ENCODE measurements at places on chromosomes 13 and 19.

DNA sequence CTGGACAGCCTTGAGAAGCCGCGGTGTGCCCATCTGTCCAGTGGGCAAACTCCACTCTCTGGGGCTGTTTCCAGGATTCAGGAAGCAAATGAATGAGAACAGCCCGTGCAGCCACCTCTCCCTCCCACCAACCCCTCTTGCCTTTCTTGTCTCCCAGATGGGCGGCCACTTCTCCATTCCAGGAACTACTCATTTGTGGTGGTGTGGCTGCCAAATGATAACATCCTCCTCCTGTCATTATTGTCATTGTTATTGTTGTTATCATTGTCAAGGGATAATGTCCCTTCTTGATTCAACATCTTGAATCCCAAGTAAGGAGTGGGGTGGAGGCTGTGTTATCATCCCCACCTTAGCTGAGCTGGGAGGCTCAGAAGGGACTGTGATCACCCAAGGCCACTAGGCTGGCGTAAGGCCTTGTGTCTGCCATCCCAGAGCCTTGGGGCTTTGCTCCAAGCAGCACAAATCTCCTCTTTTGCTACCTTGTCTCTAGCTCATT, 1.6 kb downstream of the DNM2 start:
- DNase-seq, result no peak

- no peak for DNase-seq
Measured at GRCh38 chr13:114096031-114096485, 36.4 kb downstream of the RASA3 start.

DNA sequence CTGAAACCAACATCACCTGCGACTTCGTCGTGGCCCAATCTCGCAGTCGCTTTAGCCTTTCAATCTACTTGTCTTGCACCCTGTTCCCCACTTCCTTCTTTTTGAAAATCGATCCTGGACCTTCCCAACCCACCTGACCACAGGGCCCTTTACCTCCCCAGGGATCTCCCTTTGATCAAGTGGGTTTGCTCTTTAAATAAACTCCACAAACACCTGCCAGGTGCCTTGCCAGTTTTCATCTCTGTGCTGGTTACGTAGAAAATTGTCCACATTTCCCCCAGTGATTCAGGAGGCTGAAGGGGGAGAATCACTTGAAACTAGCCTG, 14.5 kb upstream of the RAB20 start:
- no peak for DNase-seq

GRCh38 chr19:44438441-44438840, 9.8 kb downstream of the ZNF229 start:
- DNase-seq, result no peak
